ENCODE measurements at places on chromosomes 11 and 22. TPM values are rescaled to one million over a fixed set of nuclear protein-coding genes. Genes with fewer than 3 reads are reported as not detected.

The WNT11 gene
- polyA plus RNA-seq: not detected

The KIF18A gene
- polyA plus RNA-seq: 3.8 TPM

The RBM4B gene
- polyA plus RNA-seq: 20.9 TPM

The ELF5 gene
- polyA plus RNA-seq: not detected

The MB gene
- polyA plus RNA-seq: not detected

DNA sequence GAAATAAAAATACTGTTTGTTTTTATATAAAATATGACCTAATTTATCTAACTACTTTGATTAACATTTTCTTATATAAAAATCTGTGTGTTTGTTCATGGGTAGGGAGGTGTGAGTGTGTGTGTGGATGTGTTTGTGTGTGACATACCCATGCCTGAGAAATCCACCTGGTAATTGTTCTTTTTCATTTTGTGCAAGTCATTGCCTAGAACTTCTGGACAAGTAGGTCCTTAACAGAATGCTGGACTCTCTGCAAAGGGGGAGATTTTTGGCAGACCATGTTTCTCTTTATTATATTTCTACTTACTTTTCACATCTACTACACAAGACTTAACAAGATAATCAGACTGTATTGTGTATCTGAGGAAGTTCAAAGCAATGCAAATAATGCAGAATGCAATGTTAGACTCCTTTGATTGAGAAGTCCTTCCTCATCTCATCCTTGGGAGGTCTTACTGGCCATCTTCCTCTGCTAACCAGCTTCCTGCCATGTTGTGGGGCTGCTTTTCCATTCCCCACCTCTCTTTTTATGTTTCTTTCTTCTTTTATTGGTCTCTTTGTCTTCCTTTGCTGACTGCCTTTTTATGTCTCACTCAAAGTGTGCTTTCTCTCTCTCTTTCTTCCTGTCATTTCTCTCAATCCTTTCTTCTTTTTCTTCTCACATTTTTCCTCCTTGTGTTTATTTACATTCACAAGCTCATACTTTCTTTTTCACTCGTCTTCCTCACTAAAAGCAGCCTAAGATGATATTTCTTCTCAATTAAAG lies 1017.0 kb upstream of the CNTN5 start:
- no peak overlapping the region for H3K4me3 ChIP-seq
- no peak overlapping the region for H3K27ac ChIP-seq
- H3K27me3 ChIP-seq: no peaks in the 10 kb centered on the region
- no peaks in the 10 kb centered on the region for H3K36me3 ChIP-seq
- H3K4me1 ChIP-seq: no peaks in the 10 kb centered on the region
- DNase-seq: no peak

GRCh38 chr11:43913829-43914380 lies 28.5 kb upstream of the C11orf96 start:
- no peak overlapping the region for H3K27ac ChIP-seq
- H3K4me3 ChIP-seq: no peak overlapping the region
- DNase-seq: no peak

- DNase-seq: no peak
- no peaks in the 10 kb centered on the region for H3K36me3 ChIP-seq
- H3K4me3 ChIP-seq: no peak overlapping the region
These were observed 74.0 kb upstream of the TTC12 start for GRCh38 chr11:113240389-113240788.

DNA sequence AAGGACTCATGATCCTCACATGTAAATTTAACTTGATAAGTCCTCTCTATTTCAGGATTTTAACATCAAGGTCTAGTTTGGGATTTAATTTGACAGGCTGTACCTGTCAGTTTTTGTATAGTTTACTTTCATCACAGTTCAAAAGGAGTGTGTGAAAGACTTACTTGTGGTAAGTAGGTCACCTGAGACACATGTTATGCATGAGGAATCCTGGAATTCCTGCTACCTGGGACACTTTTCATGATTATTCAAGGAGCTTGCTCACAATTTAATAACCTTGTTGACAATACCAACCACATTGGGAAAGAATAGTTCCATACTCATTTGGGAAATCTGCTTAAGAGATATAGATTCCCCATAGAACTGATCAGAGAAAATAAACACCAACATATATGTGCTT lies 15.8 kb upstream of the SLC36A4 start:
- H3K4me1 ChIP-seq: no peaks in the 10 kb centered on the region
- no peaks in the 10 kb centered on the region for H3K27me3 ChIP-seq
- H3K4me3 ChIP-seq: no peak overlapping the region

The CELSR1 gene
- polyA plus RNA-seq: 23.2 TPM

GRCh38 chr22:46732513-46732912 lies 5.5 kb downstream of the CERK start:
- H3K4me3 ChIP-seq: no peak overlapping the region
- no peak for DNase-seq
- H3K27me3 ChIP-seq: no peaks in the 10 kb centered on the region
- no peak overlapping the region for H3K27ac ChIP-seq
- no peaks in the 10 kb centered on the region for H3K36me3 ChIP-seq

DNA sequence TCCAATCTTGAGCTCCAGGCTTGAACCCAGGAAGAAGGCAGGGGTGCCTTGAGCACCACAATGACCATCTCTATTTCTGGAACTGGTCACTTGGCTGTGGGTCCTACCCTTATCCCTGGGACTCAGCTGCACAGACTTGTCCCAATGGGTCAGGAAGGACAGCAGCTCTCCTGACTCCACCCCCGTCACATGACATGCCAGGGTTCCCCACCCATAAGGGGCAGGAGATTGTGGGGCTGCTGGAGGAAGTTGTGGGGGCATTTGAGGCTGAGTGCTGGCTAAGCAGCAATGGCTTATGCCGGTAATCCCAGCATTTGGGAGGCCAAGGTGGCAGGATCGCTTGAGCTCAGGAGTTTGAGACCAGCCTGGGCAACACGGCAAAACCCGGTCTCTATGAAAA lies 56.2 kb downstream of the NFAM1 start:
- no peak overlapping the region for H3K27ac ChIP-seq
- H3K4me1 ChIP-seq: peaks cover 5% of the 10 kb centered on the region
- no peak for DNase-seq
- H3K27me3 ChIP-seq: no peaks in the 10 kb centered on the region
- H3K4me3 ChIP-seq: no peak overlapping the region

The PGA4 gene
- polyA plus RNA-seq: not detected

- H3K36me3 ChIP-seq: peaks cover 7% of the 10 kb centered on the region
- no peak for DNase-seq
- no peaks in the 10 kb centered on the region for H3K4me1 ChIP-seq
- H3K27ac ChIP-seq: no peak overlapping the region
- no peak overlapping the region for H3K4me3 ChIP-seq
These were observed 15.0 kb downstream of the UBE2L6 start for GRCh38 chr11:57552479-57552878.

- no peaks in the 10 kb centered on the region for H3K27me3 ChIP-seq
- H3K27ac ChIP-seq: no peak overlapping the region
- no peaks in the 10 kb centered on the region for H3K36me3 ChIP-seq
These were observed 495.2 kb upstream of the CADM1 start for GRCh38 chr11:115999437-115999836.

- H3K4me1 ChIP-seq: no peaks in the 10 kb centered on the region
- no peak for DNase-seq
- no peaks in the 10 kb centered on the region for H3K36me3 ChIP-seq
- no peak overlapping the region for H3K27ac ChIP-seq
These were observed 691.6 kb downstream of the OPCML start for GRCh38 chr11:132840660-132841059.

DNA sequence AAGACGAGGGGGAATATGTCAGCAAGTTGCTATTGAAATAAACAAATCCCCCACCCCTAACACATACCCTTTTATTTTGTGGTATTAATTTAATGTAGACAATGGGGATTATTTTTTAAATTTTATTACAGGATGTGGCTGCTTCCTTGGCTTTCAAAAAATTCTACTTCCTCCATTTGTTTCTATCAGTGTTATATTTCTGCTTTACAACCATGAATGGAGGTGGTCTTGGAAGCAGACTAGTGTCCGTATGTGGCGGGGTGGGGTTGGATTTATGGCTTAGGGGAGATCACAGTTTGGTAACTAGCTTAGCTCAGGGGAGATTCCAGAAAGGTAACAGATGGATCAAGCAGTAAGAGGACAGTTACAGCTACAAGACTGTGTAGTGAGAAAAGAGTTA lies 39.3 kb upstream of the PICALM start:
- DNase-seq: no peak
- no peak overlapping the region for H3K27ac ChIP-seq
- no peaks in the 10 kb centered on the region for H3K36me3 ChIP-seq
- H3K4me3 ChIP-seq: no peak overlapping the region
- H3K4me1 ChIP-seq: no peaks in the 10 kb centered on the region

GRCh38 chr11:16856022-16856471 lies 117.6 kb downstream of the C11orf58 start:
- H3K27me3 ChIP-seq: no peaks in the 10 kb centered on the region
- H3K36me3 ChIP-seq: peaks cover 1% of the 10 kb centered on the region
- no peak overlapping the region for H3K4me3 ChIP-seq
- H3K4me1 ChIP-seq: no peaks in the 10 kb centered on the region

DNA sequence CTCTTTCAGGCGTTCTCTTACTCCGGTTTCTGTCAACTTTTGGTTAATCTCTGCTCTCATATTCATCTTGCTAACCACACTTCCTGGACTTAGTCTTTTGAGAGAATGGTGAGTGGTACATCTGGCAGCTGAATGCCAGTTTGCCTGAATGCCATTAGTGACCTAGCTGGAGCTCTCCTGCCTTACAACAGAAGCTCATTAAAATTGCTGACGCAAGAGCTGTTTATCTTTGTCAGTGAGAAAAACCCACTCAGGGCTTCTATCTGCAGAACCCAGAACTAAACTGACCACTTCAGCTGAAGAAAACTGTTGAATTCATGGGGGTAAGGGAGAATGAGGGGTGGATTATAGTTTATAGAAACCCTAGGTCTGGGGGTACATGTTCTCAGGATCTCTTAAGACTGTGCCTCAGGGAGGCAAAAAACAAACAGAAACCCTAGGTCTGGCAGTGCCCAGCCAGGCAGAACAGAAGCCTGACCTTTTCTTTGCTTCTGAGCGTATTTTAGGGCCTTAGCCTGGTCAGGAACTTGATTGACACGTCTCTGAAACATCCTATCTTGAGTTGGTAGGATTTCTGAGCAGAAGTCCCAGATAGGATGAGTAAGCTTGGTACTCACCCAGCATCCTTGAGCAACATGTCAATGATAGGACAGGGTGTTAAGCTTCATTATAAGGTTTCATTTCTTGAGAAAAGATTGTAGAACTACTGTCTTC lies 52.8 kb upstream of the YWHAH start:
- H3K4me3 ChIP-seq: no peak overlapping the region
- H3K27me3 ChIP-seq: no peaks in the 10 kb centered on the region
- no peak overlapping the region for H3K27ac ChIP-seq

- peak overlapping the region; percentile 75 for H3K27ac ChIP-seq
- no peak for DNase-seq
- H3K36me3 ChIP-seq: peaks cover 18% of the 10 kb centered on the region
These were observed 1.2 kb downstream of the DKK3 start for GRCh38 chr11:12007230-12007593.

DNA sequence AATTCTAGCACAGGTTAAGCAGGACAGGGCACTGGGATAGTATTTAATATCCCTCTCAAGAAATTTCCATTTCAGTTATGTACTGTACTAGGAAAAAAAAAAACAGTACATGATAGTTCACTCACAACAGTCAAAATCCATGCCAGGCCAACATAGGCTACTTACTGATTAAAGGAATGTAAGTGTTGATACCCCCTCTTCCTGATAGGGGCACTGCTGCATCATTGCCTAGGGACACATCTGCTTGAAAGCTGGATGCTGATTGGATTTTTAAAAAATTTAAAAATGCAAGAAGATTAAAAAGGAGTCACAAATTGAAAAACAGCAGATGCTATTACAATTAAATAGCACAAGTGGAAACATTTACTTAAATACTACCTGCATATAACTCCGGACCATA lies 43.4 kb downstream of the APOL5 start:
- peaks cover 8% of the 10 kb centered on the region for H3K36me3 ChIP-seq
- H3K4me3 ChIP-seq: no peak overlapping the region
- no peaks in the 10 kb centered on the region for H3K27me3 ChIP-seq
- H3K27ac ChIP-seq: no peak overlapping the region

The TCN1 gene
- polyA plus RNA-seq: 3.9 TPM

The LARGE1 gene
- 5.8 TPM for polyA plus RNA-seq

The ADM2 gene
- 0.21 TPM for polyA plus RNA-seq

GRCh38 chr11:86292912-86293616 lies 9.0 kb upstream of the HIKESHI start:
- no peaks in the 10 kb centered on the region for H3K4me1 ChIP-seq
- H3K36me3 ChIP-seq: no peaks in the 10 kb centered on the region
- no peak for DNase-seq
- H3K27me3 ChIP-seq: no peaks in the 10 kb centered on the region
- no peak overlapping the region for H3K4me3 ChIP-seq

- H3K27me3 ChIP-seq: no peaks in the 10 kb centered on the region
- no peaks in the 10 kb centered on the region for H3K36me3 ChIP-seq
- no peak overlapping the region for H3K27ac ChIP-seq
- DNase-seq: no peak
- H3K4me3 ChIP-seq: no peak overlapping the region
These were observed 189.7 kb downstream of the GUCY1A2 start for GRCh38 chr11:106828576-106828975.

DNA sequence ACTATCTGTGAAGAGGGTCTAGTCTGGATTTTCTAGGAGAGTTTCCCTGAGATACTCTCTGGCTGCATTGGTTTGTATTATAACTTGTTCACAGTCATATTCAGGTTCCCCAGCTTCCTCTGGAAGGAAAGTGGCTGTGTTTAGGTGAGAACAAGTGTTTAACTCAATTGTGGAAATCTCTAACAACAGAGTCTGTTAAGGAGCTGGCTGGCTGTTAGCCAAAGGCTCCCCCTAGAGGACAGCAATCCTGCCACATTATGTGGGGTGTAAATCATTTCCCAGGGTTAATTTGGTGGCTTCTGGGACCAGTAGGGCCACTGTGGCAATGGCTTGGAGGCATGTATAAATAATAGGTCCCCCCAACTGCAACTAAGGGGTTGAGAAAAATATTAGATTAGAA lies 18.4 kb downstream of the MS4A6E start:
- H3K4me3 ChIP-seq: no peak overlapping the region
- DNase-seq: no peak
- no peaks in the 10 kb centered on the region for H3K4me1 ChIP-seq

- no peaks in the 10 kb centered on the region for H3K36me3 ChIP-seq
- no peak overlapping the region for H3K27ac ChIP-seq
- no peak overlapping the region for H3K4me3 ChIP-seq
These were observed 33.5 kb upstream of the GNAZ start for GRCh38 chr22:23036684-23037428.

DNA sequence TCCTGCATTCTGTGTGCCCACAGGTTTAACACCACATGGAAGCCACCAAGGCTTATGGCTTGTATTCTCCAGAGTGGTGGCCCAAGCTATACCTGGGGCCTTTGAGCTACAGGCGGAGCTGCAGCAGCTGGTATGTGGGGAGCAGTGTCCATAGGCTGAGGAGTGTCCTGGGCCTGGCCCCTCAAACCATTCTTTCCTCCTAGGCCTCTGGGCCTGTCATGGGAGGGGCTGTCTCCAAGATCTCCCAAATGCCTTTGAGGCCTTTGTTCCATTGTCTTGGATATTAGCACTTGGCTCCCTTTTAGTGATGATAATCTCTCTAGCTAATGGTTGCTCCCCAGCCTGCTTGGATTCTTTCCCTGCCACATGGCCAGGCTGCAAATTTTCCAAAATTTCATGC lies 6.4 kb upstream of the TBC1D22A start:
- H3K27me3 ChIP-seq: no peaks in the 10 kb centered on the region
- no peak overlapping the region for H3K4me3 ChIP-seq
- no peak for DNase-seq
- peaks cover 14% of the 10 kb centered on the region for H3K4me1 ChIP-seq
- H3K27ac ChIP-seq: no peak overlapping the region

All from keratinocyte (primary cell).